Mucosa of gallbladder (tissue), 1 donor: ENCODE measurements at places on chromosomes 7 and 10. TPM values are rescaled to one million over a fixed set of nuclear protein-coding genes. Genes with fewer than 3 reads are reported as not detected.
A peak's percentile ranks its signal among the peaks of the same experiment; 100 is the strongest.

DNA sequence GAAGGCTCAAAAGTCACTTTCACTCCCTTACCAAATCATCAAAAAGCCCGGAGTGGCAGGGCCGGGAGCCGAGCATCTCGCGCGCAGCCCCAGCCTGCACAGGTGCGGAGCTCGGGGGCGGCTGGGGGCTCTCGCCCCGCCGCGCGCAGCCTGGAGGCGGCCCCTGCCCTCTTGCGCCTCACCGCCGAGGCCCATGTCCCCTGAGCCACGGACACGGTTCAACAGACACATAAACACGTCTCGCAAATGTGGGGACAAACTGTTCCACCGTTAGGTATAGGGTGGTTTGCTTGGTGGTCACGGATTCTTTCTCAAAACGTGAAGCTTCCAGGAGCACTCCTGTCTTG, 700 bp downstream of the GSAP start:
- no peak for DNase-seq

PLPP4 gene
- 0.60 TPM for total RNA-seq

- no peak for DNase-seq
These were observed 202.3 kb upstream of the LRRN3 start for GRCh38 chr7:110888641-110889040.

CYP2C8 gene
- 40.3 TPM for total RNA-seq

GRCh38 chr10:43222210-43222720, 44.6 kb downstream of the RASGEF1A start:
- DNase-seq, result no peak

- peak; percentile 13 for DNase-seq
These were observed 15.2 kb upstream of the CDCA7L start for GRCh38 chr7:21960922-21961321.

DNA sequence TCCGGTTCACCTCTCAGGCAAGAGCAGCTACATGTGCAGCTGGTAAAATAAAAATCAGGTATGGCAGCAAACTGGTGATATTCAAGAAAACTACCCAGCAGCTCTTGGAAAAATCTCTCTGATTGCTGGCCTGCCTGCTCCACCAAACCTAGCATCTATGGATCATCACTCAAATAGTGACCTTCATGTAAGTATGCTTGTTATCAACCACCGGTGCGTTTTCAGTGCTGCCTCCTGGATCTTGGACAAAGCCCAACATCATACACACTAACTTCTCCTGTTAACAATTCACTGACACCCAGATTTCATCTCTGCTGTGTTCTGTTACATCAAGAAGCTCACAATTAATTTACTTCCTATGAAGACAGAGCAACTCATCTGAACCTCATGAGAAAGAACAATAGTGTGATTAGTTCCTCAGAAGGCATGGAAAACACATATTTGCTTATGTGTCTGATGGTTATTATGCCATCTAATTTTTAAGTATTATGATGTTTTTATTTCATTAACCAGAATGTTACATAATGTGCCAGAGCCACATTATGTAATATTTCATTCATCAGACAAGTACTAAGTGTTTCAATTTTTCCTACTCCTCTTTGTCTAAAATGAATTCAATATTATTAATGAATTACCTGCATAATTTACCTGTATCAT, 8.8 kb downstream of the CDK6 start:
- DNase-seq, result no peak
